ENCODE measurements at places on chromosomes 3 and 15. TPM values are rescaled to one million over a fixed set of nuclear protein-coding genes. Genes with fewer than 3 reads are reported as not detected.

DNA sequence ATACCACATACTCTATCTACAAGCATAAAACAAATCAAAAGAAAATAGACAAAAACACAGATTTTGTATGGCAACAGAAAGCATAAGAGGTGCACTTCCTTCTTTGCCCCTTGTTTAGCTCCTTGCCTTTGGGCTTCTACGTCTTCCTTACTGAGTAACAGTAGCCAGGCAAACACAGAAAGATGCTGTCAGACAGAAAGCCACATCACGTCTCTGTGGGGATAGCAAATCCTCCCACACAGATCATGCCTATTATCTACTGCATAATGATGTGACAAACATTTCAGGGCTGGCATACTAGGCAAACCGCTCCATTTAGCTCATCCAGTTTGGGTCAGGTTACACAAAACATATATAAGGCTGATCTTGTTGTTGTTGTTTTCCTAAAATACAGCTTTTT is 92.7 kb downstream of the BOC start:
- no peak for DNase-seq

DNA sequence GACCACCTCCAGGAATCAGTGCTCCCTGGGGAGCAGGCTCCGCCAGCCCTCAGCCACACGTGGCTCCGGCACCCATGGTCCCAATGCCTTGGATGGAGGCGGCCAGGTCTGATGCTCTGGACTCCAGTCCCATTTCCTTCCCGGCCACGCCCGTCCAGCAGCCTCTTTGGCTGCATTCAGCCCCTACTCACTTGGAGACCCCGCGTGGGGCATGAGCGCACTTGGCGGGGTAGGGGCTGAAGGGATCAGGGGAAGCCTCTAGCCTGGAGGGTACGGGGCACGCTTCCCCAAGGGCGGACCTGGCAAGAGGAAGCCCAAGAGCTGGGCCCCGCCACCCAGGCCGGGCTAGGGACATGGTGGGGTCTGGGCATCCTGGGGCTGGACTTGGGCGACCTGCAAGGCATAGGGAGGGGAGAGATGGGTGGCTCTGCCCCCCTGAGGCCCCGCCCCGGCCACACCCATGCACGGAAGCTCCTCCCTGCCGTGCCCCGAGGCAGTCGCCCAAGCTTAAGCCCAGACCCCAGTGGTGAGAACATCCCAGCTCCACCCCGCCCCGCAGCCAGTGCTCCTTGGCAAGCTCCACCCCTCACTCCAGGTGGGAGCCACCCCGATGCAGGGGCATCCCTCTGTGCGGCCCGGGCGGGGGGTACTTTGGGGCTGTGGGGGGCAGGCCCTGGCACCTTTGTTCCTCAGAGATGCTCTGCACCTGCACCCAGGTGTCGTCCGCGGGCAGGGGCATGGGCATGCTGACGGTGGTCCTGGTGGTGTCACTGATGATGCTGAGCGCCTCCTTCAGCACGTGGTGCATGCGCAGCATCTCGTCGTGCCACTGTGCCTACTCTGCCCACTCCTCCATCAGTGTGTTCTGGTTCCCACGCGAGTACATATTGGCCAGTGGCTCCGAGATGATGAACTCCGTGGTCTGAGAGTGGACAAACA is 163.5 kb downstream of the GOLGA6L4 start:
- peak; percentile 88 for DNase-seq

DNA sequence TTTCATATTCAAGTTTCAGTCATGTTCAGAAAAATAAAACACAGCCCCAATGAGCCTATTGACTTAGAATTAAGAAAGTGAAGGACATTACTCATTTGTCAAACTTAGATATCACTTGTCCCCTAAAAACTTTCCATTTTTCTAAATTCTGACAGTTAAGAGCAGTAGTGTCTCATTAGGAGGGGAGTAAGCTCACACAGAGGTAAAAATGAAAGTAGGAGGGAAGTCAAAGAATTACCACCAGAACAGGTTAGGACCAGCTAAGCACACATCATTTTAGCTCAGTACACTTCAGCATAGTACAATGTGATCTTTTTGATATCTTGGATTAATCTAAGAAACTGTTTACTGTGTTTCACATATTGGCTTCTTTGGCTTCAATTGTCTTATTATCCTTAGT is 64.3 kb downstream of the OSTN start:
- no peak for DNase-seq

Gene VILL
- total RNA-seq = 4.3 TPM

Gene CHDH
- 1.4 TPM for total RNA-seq

Data from mesenteric fat pad (tissue), 1 donor.